Neural progenitor cell (in vitro differentiated cells): ENCODE measurements at places on chromosomes 6 and 20. TPM values are rescaled to one million over a fixed set of nuclear protein-coding genes. Genes with fewer than 3 reads are reported as not detected.
A peak's percentile ranks its signal among the peaks of the same experiment; 100 is the strongest.

PNPLA1 gene
- total RNA-seq: not detected in 2 replicates

CLDN20 gene
- not detected in 2 replicates for total RNA-seq

ARFGEF3 gene
- 3.2 and 3.8 TPM in 2 replicates for total RNA-seq

DNA sequence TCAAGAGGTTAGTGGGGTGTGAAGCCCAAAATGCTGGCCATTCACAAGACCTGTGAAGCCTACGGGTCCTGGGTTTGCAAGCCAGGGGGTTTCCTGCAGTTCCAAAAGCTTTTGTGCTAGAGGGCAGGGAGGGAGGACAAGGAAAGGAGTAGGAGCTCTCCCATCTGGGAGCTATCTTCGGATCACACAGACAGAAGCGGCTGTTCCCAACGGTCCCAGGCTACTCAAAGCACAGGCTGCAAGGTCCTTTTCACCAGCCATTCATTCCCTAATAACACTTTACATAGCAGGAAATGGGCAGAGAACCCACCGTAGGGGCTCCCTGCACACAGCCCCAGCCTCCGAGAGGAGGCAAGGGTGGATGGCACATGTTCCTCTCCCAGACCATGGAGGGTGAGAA lies 296.9 kb downstream of the FOXC1 start:
- peak; percentile 16 for DNase-seq

DNA sequence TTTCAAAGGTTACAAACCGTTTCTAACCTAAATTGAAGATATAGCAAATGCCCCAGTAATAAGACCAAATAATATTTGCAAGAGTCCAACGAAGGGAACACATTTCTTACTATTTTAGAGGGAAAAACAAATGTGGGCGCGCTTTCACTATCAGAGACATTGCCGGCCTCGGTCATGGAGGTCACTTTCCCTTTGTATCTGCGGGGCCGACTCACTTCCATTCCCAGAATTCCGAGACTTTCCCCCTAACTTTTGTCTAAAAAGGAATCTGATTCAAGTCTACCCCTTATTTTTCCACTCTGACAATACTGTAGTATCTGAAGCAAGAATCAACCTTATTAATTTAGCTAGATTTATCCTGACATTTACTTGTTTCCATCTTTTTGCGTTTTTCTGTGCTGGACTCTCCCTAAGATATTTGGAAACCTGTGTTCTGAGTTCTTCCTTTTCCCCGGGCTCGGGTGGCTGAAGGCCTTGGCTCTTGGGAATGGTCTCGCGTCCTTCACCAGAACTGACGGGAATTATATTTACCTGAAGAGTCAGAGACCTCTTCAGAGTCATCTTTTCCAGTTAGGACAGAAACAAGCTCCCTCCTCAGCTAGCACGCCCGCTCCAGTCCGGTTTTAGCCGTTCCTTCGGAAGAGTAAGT lies 71.8 kb upstream of the ZNF184 start:
- DNase-seq: peak; percentile 63

DNA sequence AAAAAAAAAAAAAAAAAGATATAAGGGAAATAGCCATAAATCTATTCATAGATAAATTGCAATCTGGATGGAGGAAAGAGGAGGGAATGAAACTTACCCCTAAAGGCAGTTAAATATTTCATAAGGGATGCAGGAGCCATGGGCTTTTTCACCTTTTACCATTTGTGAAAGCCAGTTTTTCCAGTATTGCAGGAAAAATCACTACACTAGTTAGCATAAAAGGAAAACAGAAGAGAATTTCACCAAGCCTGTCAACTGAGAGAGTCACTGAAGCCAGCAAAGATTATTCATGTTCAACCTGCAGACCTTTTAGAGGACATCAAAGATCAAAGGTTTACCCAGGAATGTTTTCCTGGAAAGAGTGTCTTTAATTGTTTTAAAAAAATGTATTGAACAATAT lies 969.7 kb downstream of the KIF16B start:
- DNase-seq: no peak

DNA sequence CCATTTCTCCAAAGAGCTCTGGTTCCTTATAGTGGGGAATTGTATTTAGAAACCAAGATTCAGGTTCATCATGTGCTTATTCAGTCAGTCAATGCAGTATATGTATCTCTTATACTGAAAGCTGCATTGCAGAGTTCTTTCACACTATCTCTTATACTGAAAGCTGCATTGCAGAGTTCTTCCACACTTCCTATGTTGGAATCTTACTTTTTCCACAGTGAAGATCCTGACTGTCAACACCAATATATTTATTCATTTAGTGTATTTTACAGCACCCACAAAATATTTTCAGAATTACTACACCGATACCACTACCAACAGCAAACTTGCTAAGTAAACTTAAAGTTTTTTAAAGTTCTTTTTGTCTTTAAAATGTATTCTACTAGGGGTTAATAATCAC lies 349.3 kb upstream of the MMS22L start:
- DNase-seq: no peak

DNA sequence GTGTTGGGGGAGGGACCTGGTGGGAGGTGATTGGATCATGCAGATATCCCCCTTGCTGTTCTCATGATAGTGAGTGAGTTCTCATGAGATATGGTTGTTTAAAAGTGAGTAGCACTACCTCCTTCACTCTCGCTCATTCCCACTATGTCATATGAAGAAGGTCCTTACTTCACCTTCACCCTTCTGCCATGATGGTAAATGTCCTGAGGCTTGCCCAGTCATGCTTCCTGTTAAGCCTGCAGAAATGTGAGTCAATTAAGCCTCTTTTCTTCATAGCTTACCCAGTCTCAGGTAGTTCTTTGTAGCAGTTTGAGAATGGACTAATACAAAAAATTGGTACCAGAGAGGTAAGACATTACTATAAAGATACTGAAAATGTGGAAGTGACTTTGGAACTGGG lies 425.9 kb downstream of the HTR1B start:
- no peak for DNase-seq

DNA sequence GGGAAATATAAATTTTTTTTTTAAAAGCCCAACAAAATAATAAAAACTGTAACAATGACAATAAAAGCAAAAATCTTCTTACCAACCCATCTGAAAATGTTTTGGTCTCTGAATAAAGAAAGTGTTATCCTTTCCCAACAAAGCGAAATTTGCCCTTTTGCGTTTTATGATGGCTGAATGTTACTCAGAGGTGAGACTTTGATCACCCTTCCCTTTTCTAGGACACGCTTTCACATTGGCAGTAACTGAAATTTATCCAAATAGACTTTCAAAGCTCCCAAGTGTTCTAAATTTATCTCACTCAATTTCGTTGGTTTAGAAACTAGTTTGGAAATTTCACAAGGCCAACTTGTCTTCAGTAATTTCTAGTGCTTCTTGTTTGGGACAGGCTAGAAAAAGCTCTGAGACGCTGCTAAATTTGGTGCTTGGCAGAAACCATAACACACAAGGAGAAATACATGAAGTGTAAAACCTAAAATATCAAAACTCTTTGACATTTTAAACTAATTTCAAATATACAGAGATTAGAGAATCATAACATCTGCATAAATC lies 354.5 kb upstream of the CITED2 start:
- DNase-seq: no peak

- no peak for DNase-seq
Observed at GRCh38 chr6:170088582-170088955, 202.3 kb downstream of the DLL1 start.

DNA sequence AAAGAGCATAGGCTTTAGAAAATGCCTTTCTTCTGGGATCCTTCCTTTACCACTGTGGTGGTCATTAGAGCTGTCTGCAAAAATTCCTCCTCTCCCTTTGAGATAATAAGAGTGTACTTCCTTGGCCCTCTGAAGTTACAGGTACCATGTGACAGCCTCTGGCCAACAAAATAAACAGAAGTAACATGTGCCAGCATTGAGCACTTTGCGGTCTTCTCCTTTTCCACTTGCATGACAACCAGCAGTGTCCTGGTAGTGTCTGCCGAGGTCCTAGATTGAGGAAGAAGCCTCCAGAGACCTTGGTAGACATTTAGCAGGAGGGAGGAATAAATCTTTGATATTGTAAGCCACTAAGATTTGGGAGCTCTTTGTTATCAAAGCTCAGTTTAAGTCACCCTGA lies 87.5 kb upstream of the ARID1B start:
- DNase-seq: no peak

DNA sequence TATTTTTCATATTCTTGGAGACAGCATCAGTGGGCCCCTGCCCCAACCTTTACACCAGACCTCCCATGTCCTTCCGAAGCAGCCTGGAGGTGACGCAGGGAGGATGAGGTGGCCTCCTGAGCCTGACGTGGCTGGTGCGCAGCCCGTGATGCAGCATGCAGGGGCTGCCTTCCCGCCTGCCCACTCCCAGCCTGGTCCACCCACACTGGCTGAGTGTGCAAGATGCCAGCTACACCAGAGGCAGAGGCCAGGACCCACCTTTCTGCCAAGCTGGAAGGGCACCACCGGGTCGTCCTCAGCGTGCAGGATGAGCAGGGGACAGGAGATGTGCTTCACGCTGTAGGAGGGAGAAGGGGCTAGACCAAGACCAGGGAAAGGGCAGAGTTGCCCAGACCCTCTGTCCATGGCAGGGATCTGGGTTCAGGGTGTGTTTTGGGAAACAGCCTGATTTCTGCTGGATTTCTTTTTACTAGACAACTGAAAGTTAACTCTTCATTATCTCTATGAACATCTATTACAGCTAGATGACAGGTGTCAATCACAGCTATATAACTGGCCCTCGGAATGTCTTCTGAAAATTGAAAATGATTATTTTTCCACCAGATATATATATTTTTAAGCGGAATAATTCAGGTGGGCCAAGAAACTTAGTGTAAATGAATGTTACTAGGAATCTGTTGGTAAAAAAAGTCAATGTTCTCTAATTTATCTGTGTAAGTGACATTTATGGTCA lies 55.6 kb downstream of the PYGB start:
- DNase-seq: no peak

GRCh38 chr6:20350215-20350614 lies 51.5 kb upstream of the E2F3 start:
- DNase-seq: peak; percentile 10

DNA sequence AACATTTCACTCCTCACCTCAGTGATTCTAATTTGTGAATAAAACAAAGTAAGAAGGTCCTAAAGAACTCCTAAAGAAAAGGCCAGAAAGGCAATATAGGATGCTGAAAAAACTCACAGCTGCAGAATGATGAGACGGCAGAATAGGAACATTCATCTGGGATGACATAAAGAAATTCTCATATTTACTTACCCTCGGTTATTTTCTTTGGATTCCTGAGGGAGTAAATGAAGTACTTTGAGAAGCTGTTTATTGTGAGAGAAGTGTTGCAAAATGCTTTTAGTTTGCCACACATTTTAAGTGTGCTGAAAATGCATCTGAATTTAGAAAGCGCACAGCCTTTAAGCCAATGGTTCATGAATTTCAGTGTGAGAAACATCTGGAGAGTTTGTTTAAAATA lies 35.7 kb upstream of the RBL1 start:
- no peak for DNase-seq

DNA sequence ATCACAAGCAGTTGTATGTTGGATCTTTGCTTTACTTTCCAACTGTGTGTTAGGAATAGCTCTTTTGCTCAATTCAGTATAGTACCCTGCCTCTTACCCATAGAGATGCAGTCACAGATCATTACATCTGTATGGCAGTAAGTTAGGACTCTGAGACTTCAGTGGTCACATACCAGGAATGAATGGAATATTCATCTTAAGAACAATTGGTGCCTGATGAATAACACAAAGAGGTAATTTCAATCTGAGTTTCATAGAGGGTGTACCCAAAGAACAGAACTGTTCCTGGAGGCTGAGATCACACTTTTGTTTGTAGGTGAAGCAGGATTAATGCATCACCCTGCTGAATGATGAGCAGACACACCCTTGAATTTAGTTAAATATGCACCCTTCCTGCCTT lies 28.7 kb upstream of the KIF13A start:
- DNase-seq: no peak

DNA sequence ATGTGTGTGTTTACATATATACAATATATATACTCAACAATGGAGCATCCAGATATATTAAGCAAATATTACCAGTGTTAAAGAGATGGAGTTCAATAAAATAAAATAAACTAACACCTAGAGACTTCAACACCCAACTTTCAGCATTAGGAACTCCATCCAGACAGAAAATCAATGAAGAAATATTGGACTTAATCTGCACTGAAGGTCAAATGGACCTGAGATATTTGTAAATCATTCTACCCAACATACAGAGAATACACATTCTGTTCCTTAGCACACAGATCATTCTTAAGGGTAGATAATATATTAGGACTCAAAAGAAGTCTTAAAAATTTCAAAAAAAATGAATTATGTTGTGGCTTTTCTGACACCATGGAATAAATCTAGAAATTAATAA lies 832.3 kb upstream of the ADGRB3 start:
- DNase-seq: no peak

DNA sequence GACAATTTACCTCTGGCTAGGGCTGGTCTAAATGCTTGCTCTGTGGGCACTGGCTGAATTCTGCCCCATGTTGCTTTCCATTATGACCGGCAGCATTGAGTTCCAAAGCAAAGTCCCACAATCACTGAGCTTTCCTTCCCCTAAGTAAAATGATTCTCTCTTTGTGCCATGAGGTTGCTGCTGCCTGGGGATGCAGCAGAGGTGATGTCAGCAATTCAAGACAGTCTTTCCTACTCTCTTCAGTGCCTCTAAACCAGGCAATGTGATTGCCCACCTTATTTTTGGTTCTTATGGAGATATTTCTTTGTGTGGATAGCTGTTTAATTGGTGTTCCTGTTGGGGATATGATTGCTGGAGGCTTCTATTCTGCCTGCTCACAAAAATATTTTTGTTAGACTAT lies 1043.9 kb upstream of the EPHA7 start:
- DNase-seq: no peak
